ENCODE measurements at places on chromosomes 4 and X.

DNA sequence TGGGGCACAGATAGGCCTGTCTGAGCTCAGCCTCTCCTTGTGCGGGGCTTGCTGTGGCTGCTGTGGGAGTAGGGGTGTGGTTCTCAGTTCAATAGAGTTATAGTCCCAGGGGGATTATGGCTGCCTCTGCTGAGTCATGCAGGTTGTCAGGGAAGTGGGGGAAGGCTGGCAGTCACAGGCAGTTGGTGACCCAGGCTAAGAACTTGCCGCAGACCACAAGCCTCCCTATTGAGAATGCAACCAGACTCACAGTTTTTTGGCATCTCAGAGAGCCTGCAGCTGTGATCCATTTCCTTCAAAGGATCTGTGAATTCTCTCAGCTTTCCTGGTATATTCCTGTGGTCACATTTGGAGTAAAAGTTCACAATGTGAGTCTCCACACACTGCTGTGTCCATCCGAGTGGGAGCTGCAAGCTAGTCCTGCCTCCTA, 364.9 kb downstream of the ZNF674 start:
- no peak for DNase-seq

- DNase-seq, result peak; percentile 25
Measured at GRCh38 chrX:14095702-14096101, 66.0 kb upstream of the GEMIN8 start.

GRCh38 chrX:74557378-74557777, 57.0 kb downstream of the RLIM start:
- no peak for DNase-seq

GRCh38 chr4:2390784-2391421, 27.5 kb downstream of the ZFYVE28 start:
- DNase-seq, result no peak

GRCh38 chrX:2631743-2632532, 59.2 kb upstream of the CD99 start:
- peak; percentile 22 for DNase-seq

- no peak for DNase-seq
Measured at GRCh38 chrX:6225911-6226595, 2.6 kb downstream of the NLGN4X start.

DNA sequence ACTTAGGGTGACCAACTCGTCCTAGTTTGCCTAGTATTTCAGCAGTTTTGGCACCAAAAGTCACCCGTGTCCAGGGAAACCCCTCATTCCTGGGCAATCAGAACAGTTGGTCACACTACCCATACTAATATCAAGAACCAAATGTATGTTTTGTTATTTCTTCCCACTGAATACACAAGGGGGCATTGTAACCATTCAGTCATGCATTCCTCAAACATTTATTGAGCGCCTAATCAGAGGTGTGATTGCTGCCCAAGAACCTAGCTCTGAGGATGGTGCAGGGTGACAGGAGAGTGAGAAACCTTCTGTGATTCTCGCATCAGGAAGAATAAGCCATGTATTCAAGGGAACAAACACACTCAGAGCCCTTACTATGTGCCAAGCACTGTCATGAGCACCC, 69.8 kb upstream of the RAI2 start:
- DNase-seq, result no peak

- peak; percentile 52 for DNase-seq
Measured at GRCh38 chr4:40152637-40153036, 44.2 kb upstream of the RHOH start.

GRCh38 chr4:126812076-126812475, 820.7 kb upstream of the INTU start:
- DNase-seq, result no peak

DNA sequence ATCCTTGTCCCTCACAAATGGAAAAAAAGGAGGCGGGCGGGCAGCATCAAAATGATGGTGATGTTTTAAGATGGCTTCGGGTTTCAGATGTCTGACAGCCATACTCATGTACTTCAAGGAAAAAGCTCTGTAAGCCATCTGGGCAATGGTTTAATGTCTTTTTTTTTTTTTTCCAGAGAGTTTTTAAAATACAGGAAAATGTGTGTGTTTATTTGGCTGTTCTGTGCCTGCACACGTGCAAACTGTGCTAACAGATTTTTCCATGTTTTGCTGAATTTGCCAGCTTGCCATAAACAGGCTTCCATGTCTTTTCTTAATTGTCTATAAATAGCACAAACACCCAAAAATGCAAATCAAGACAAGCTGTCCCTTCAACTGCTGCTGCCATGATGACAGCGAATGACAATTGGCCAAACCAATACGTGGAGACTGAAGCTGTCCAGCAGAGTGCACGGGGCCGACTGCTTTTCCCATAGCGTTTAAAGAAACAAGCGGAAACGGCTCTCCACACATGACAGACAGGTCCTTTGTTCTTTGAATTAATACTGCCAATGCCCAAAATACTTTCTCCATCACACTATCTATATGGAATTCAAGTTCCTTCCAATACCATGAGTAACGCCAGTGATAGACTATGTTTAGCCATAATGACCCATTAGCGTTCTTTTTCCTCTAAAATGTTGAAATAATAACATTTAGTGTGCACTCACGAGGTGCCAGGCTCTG, 35.7 kb downstream of the AFAP1 start:
- DNase-seq, result no peak

- DNase-seq, result no peak
Measured at GRCh38 chr4:10084651-10085358, 31.8 kb downstream of the WDR1 start.

GRCh38 chr4:183328832-183329231, 6.6 kb upstream of the CLDN24 start:
- no peak for DNase-seq

GRCh38 chr4:1469043-1469442, 62.8 kb upstream of the NKX1-1 start:
- DNase-seq, result no peak

DNA sequence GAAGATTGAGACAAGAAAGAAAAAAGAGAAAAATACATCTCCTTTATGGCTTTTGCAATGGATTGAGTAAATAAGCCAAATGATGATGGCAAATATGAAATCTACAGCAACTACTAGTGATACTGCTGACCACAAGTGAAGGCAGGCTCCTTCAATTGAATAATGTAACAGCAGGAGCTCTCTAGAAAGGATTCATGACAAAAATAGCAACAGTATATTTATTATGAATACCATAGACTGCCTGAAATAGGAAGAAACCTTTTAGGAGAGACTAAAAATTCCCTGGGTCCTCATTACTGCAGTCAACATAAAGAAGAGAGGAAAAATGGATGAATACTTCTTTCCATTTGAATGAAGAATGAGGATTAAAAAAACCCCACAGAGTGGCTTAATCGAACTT, 306.8 kb upstream of the ANXA10 start:
- no peak for DNase-seq

DNA sequence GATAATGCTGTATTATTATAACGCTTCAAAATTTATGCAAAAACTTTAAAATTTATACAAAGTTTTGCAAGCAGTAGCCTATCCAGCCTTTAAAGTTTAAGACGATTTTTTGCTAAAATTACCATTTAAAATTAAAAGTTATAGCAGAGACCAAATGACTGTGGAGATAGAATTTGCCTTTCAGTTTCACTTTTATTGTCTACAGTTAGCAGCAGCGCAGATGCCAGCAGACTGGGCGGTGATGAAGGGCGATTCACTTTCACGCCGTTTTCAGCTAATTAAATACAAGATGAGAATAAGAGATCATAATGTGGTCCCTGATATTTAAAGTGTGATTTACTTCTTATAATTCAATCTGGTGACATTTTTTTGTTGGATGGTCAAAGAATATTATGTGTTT, 1381.5 kb upstream of the ADGRL3 start:
- DNase-seq, result no peak

DNA sequence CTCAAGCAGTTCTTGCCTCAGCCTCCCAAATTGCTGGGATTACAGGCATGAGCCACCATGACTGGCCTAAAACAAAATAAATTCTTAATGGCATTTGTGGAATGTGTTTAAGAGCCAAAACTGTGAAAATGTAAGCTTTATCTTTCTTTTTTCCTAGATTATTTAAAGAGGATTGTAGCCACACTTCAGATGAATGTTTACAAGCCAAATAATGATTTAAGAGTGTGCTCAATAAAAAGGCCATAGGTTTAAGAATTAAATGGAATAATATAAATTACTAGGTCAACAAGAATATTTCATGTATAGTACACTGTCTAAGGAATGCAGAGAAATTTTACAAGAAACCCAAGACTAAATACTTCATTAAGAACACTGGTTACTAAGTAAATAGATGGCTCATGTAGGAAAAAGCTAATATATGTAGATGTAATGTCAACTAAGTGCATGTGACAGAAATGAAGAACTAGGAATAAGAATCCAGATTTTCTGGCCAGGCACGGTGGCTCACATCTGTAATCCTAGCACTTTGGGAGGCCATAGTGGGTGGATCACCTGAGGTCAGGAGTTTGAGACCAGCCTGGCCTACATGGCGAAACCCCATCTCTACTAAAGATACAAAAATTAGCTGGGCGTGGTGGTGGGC, 21.3 kb upstream of the UGDH start:
- DNase-seq, result no peak

GRCh38 chrX:19666950-19667349, 151.6 kb upstream of the MAP3K15 start:
- DNase-seq, result no peak

DNA sequence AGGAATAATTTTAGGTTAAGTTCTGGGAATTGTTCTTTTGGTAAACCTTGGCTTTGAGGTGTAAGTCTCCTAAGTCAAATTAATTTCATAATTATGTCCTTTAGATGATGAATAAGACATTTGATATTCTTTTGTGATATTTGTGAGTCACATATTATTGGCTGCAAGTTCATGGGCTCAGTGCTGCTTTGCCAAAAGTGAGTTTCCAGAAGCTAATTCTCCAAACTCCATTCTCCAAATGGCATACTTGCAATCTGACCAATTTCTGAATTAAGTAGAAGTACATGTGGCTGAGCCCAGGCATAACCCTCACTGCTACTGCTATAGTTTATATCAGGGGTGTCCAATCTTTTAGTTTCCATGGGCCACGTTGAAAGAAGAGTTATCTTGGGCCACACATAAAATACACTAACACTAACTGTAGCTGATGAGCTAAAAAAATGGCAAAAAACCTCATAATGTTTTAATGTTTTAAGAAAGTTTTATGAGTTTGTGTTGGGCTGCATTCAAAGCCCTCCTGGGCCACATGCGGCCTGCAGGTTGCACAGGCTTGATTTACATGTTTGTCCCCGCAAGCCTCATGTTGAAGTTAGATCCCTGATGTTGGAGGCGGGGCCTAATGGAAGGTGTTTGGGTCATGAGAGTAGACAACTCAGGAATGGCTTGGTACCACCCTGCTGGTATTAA, 196.1 kb downstream of the ZNF330 start:
- no peak for DNase-seq

GRCh38 chrX:118941147-118941546, 33.3 kb upstream of the LONRF3 start:
- no peak for DNase-seq

DNA sequence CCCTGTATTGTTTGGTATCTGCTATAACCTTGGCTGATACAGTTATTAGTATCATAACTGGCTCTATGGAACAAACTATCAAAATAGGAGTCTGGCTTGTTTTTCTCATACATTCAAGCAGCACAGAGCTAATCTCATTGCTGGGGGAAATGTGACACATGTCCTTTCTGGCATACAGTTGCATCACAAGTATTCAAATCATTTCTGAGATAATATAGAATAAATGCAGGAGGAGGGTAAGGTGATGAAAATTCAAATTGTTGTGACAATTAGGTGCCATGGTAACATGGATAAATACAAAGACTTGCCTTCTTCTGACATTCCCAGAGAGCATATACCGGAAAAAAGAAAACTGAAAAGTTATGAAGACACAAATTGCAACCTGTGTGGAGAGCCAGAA, 2706.8 kb downstream of the ARAP2 start:
- no peak for DNase-seq

DNA sequence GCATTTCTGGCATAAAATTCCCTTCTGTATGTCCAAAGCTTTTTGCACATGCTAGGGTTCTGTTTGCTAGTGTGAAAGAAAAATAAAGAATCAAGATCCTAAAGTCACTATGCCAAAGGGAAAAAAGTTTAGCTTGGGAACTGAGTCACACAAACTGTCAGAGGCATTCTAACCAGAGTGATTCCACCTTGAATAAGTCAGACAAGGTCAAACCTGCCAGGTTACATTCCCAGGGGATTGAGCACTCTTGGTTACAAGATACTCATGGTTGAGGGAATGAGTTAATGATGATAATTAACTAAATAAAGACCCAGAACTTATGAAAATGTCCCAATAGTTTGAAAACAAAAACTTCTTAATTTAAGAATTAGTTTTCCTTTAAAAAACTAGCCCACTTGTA, 13.7 kb upstream of the UGT2B17 start:
- DNase-seq, result no peak

- DNase-seq, result peak; percentile 23
Measured at GRCh38 chr4:122508083-122508482, 51.6 kb upstream of the IL2 start.

DNA sequence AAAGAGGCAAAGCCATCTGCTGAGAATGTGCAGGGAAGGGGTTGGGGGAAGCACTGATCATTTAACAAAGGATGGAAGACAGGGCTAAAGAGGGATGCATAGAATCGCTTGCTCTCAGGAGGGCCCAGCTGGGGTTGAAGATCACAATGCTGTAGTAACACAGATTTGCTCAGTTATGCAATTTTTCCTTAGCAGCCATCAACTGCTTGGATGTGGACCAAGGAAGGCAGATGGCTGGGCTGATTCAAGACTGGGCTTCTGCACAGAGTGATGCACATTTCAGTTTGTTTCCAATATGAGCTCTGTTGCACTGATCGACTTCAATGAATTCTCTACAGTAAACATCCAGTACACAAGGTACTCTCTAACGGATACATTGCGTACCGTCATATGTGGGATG, 127.8 kb upstream of the TBL1X start:
- no peak for DNase-seq

DNA sequence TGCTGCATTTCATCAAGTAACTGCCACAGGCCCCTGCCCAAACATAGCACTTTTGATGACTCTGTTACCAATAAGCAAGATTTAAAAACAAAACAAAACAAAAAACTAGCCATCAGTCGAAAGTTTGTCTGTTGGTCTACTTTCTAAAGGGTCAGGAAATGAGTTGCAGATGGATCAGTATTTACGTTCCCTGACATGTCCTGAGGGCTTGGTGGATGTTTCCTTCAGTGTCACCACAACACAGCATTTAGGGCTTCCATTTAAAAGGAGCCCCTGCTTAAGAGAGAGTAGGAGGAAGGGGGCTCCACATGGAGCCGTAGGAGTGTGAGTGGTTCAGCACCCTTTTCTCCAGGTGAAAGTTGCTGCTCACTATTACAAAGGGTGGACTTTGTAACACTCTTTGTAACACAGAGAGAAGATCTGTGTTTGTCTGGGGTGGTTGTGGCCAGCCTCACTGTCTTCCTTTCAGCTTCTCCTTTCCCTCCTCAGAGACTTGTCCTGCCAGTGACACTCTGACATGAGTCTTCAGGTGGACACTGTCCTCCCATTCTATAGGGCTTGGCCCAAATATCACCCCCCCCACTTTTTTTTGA, 167.5 kb upstream of the PDE5A start:
- no peak for DNase-seq

DNA sequence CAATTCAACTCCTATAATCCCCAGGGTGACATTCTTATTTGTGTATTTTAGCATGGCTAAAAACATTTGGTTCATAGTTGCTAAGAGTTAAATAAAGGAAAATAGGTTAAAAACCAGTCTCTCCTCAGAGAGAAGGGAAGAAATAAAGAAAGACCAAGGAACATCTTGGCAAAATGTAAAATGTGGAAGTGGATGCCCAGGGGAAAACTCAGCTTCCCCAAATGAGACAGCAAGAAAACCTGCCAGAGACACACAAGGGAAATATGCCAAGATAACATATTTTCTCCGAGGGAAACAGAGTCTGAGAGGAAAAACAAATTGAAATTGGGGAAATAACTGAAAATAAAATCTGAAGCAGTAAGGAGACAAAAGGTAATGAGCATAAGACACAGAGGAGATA, 1569.3 kb downstream of the PCDH18 start:
- no peak for DNase-seq

Data from CD4-positive, alpha-beta T cell treated with Interleukin-15 for 4 hours (primary cell).